ENCODE measurements at places on chromosomes 5 and 9.

GRCh38 chr9:108673386-108673785 is 182.4 kb downstream of the ACTL7B start:
- no peak for DNase-seq

DNA sequence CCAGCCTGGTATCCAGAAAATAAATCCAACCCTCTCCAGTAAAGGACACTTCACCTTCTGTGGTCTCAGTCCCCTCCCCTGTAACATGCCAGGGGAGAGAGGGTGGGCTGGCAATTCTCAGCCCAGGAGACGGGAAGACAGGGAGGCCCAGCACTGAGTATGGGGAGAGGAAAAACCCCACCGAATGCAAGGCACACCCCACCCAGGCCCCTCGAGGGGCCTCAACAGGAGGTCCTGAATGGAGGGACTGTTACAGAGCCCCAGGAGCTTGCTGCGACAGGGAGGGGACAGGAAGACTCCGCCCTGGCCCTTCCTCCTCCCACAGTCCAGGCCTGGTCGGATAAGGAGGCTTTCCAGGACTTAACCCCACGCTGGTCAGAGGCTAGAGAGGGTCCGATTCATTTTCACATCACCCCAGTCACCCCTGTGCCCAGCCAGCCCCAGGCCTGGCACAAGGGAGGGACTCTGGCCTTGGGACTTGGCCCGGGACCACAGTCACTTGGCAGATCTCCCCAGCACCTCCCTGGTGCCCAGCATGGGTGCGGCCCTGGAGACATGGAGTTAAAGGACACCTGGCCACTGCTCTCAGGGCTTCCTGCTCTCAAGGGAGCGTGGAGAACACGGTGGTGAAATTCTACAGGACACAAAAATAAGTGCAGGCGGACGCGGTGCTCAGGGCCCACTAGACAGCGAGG is 44.9 kb upstream of the STXBP1 start:
- DNase-seq, result no peak

DNA sequence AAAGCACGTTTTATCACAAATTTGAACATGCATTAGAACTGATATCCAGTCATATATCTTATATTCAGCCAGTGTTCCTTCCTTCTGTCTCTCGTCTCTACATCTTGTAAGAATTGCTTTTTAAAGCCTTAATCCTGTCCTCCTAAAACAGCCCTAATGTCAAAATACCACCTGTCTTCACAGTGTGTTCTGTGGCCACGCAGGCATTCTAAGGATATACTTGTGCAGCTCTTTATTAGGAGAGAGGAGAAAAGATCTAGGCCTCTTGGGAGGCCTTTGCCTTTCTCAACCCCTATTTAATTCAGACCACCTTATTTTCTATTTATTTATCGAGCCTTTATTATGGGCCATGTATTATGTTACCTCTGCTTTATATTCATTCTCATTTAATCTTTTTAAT is 78.3 kb downstream of the MAN2A1 start:
- DNase-seq, result no peak

DNA sequence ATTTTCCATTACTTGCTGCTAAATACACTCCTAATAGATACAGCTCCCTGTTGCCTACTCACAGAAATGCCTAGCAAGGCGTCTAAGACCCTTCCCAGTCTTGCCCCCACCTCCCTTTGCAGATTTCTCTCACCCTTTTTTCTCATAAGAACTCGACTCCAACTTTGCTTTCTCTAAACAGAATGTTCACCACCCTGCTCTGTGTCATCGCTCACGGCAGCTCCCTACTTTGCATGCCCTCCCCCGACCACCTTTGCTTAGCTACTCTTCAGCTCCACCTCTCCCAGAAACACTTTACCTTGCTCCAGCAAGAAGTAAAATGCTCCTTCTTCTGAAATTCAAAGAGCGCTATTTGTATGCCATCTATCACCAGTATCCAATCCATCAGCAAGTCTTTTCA is 15.2 kb upstream of the PPP1R2B start:
- no peak for DNase-seq

GRCh38 chr5:124310453-124310852 is 436.0 kb downstream of the ZNF608 start:
- DNase-seq, result no peak

Measured in amygdala (tissue), 56 donors.